Activated CD4-positive, CD25-positive, alpha-beta regulatory T cell (primary cell): ENCODE measurements at places on chromosomes 7 and 10.

- no peak for DNase-seq
Measured at GRCh38 chr10:18240185-18240882, 100.1 kb downstream of the CACNB2 start.

GRCh38 chr7:2927592-2927991, 83.5 kb upstream of the GNA12 start:
- no peak for DNase-seq

- no peak for DNase-seq
Measured at GRCh38 chr7:155983176-155983815, 171.0 kb upstream of the SHH start.

DNA sequence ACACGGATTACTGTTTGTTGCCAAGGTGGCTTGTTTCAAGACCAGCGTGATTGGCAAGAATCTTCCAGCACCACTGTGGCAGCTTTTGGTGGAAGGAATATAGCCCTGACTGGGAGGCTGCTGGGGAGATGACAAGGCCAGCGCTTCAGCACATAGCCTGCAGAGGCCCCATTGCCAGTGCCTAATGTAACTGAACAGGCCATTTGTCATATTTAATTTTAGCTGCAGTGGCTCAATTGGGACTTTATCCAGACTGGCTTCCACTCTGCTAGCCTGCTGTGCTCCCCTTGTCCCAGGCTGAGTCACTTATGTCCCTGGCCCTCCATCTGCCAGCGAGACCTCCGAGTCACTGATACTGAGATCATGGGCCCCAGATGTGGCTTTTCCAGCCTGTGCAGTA, 483.1 kb downstream of the GALNT17 start:
- DNase-seq, result no peak

DNA sequence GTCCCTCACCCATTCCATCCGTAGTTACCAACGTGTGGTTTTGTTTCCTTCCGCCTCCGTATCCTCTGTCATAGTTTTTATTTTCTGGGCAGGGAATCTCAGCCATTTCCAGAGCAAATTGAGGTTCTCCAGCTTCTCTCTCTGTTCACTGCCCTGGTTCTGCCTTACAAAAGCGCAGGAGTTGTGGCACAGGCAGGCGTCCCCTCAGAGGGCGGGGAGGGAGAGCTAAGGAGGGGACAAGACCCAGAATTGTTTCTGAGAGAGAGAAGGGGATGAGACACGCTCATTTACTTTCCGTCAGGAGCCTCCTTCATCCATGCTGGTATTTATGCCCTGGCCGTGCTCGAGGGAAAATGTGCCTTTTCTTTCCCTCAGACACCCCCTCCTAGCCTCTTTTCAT, 71.0 kb downstream of the SH2D4B start:
- no peak for DNase-seq

DNA sequence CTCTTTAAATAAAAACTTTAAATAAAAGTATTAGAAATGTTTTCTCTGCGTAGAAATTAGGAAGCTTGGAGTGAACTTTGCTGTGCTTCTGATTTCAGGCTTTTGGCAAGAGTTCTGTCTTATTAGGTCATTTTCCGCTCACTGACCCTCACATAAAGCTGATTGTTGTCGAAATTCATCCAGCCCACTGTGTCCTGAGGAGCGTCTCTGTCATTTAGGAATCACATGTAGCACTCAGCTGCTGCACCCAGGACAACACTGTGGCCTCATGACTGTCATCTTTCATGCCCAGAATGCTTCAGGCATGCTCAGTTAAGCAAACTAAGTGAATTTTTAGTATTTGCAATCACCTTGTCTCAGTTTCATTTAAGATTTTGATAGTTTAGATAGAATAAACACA, 57.8 kb upstream of the MSRB2 start:
- DNase-seq, result no peak

DNA sequence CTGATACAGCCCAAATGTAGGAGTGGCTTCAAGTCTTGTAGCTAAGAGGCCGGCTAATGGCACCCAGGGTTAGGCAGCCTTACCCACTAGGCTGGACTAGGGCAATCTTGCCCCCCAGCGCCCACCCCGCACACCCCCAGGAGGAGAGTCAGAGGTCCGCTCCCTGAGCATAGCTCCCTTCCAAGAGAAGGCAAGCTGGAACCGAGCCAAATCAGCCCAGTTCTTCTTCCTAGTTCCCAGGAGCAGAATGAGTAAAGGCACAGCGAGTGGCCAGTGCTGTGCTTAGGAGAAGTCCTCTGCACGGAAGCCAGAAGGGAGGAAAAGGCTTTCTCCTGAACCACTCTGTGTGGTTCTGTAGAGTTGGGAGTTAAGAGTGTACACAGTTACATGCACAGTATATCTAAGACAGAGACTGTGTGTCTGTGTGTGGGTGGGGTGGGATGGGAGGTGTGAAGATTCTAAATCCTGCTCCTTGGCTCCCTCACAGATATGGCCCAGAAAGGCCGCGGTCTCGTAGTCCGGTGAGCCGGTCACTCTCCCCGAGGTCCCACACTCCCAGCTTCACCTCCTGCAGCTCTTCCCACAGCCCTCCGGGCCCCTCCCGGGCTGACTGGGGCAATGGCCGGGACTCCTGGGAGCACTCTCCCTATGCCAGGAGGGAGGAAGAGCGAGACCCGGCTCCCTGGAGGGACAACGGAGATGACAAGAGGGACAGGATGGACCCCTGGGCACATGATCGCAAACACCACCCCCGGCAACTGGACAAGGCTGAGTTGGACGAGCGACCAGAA, 59.7 kb upstream of the PDCD4 start:
- no peak for DNase-seq

- DNase-seq, result no peak
Measured at GRCh38 chr7:66152371-66153191, 37.9 kb downstream of the CRCP start.

DNA sequence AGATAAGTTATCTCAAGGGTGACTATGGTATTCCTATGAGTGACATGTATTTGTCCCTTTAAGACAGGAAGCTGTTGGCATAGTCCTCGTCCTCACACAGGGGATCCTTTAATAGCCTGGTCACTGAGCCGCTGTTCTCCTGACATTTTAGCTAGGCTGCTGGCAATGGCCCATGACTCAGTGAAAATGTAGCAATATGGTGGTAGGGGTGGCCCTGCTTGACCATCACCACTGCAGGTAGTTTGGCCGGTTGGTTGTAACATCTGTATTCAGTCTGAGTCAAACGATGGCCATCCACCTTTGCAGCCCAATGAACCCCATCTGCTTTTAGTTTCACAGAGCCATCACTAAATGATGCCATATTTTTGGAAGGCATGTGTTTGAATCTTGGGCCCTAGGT, 110.1 kb upstream of the RAB18 start:
- no peak for DNase-seq

DNA sequence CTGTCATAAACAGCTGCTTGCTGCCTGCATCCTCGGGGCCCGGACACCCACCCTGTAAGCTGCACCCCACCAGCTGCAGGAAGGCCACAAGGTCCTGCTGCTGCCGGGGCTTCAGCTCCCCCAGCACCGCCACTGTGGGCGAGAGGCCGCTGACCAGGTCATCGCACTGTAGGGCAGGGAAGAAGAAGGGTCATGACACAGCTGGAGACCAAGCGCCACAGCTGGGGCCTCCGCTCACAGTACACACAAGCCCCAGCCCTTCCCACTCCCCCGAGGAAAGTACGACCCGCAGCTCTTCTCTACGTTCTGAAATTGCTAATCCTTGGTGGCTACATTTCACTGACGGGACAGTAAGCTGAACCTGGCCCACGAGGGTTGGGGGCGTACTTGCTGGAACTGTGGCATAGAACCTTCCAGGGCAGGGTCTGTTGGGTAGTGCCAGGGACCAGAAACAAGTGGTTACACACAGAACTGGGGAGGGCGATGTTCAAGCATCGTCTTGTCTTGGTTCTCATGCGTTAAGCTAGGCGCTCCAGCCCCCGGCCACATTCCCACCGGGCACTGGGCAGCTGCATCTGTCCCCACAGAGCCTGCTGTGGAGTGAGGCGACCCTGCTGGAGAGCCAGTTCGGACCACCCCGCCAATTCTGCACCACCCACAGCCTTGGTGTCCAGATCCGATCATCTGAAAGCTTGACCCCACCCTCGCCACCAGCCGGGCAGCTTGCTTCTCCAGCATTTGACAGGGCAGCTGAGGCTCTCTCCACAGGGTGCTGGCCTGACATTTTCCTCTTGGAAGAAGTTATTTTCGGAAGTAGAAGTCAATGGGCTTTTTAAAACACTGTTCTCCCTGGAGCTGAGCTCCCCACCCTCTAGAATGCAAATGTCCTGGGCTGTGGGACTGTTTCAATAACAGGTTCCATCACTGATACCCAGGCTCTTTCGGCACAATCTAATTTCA, 50.8 kb downstream of the GSDME start:
- DNase-seq, result no peak

- no peak for DNase-seq
Measured at GRCh38 chr7:44867073-44867995, 18.0 kb downstream of the PURB start.

GRCh38 chr7:122268101-122268500, 36.4 kb downstream of the FEZF1 start:
- DNase-seq, result no peak

GRCh38 chr7:78346827-78347226, 548.3 kb downstream of the PHTF2 start:
- DNase-seq, result no peak

GRCh38 chr7:41007351-41007751, 695.5 kb downstream of the INHBA start:
- DNase-seq, result no peak

DNA sequence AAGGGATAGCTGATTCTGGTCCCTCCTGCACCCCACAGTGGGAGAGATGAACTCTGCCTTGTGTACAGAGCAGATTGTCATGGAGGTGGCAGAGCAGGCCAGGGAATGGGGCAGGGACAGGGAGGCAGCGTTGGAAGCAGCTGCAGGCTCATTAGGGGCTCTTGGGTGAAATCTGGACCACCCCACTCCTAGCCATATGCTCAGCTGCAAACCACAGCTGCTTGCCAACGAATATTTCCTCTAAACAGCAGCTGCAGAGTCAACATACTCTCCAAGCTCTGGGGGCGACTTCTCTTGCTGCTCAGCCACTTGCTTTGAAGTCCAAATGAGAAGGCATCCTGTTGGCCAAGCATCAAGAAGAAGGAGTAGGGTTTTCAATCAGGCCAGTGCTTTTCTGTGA, 302.3 kb upstream of the AUTS2 start:
- DNase-seq, result no peak

DNA sequence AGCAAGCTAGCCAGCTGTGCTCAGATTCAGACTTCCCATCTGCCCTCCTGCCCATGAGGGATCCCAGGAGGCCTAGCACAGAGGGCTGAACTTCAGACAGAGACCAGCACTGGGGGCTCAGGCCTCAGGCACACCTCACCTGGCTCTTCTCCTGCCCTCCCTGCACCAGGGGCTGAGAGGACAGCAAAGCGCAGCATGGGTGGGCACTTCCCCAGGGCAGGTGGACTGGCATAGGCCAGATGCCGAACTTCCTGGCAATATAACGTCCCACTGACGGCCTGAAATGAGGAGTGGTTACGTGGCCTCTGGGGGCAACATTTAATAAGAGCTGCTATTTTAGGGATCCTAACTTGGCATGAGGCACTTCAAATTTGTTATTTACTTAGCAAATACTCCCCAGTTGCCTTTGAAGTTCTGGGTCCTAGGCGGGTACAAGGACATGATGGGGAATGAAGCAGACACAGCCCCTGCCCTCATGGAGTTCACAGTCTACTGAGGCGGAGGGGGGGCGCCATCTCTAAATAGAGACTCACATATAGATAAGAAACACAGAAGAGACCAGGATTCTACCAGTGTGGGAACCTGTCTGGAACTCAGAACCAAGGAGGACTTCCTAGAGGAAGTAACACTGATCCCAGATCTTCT, 101.8 kb upstream of the ZMIZ1 start:
- DNase-seq, result no peak

DNA sequence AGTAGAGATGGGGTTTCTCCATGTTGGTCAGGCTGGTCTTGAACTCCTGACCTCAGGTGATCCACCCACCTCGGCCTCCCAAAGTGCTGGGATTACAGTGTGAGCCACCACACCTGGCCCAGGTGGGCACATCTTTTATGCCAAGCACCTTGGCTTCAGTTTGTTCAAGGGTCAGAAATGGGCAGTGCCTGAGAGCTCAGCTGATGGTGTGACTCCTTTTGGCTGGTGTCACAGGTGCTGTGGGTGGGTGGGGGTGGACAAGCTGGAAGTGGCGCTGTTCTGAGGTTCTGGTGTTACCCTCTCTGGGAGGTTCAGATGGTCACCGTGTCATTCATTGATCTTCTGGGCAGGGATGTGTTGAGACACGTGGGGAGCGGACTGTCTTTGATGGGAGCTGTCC, 11.5 kb downstream of the ADCY1 start:
- no peak for DNase-seq

DNA sequence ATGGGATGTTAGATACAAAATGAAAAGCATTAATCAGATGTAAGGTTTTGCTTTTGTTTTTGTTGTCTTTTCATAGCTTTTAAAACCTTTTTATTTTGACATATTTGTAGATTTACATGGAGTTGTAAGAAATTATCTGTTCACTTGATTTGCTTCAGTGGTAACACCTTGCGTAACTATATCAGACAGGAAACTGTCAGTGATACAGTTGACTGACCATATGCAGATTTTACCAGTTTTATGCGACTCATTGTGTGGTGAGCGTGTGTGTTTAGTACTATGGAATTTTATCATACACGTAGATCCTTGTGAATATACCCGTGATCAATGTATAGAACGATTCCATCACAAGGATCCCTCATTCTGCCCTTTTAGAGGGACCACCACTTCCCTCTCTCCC, 701.4 kb downstream of the SUGCT start:
- no peak for DNase-seq

DNA sequence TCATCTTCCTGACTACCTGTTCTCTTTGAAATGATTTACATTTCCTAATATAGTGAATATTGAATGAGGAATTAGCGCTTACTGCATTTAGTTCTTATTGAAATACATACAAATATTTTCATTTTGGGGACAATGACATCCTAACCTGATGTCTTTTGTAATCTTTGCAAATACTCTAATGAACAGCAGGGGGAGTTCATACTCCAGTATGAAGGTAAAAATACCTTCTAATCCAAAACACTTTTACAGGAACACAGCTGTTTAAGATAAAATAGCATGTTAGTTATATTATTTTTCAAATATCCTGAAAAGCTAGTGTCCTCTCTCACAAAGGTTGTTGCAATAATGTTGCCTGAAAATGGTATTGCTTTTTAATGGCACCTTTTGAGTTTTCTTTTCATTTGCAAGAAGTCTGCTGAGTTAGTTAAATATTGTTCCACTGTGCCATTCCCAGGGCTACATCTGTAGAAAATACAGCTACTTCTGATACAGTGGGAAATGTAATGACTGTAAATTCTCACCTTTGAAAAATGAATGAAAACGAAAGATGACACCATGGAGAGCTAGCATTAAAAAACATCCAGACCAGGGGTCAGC, 400.0 kb downstream of the PHF14 start:
- no peak for DNase-seq

DNA sequence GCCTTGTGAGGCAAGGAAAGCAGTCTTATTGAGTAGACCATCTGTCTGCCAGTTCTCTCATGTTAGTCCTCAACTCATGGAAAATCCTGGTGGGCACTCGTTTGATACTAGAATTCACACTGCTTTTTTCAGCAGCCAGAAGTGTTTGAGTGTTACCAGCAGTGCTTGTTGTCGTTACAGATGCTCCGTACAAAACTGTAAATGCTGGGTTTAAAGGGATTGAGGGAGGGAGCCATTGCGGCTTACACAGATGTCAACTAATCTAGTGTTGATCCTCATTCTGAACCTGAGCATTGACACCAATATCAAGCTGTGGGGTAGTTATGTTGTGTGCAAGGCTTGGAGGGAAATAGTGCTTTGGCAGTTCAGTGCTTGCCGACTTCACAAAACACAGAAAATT, 348.6 kb downstream of the AUTS2 start:
- no peak for DNase-seq

- DNase-seq, result no peak
Measured at GRCh38 chr7:132899833-132900232, 182.1 kb downstream of the CHCHD3 start.

GRCh38 chr7:105218939-105219770, 169.6 kb downstream of the SRPK2 start:
- DNase-seq, result no peak
